NAMALWA (cell line): ENCODE measurements at places on chromosomes 5 and 9.

DNA sequence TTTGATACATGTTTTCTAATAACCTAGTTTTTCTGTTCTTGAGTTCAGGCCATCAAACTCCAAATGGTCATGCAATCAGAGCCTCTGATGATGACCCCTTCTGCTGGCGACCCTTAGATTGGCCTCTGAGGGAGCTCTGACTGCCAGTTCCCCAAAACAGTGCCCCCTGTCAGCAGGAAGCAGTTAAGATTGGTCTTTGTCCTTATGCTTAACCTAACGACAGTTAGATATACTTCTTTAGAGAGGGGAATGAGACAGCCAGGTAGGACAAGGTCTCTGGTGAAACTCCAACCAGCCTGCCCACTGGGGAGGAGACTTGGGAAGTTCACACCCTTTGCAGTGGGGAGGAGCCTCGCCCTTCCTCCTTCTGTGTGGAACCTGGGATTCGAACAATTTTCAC is 390.4 kb upstream of the KIF2A start:
- DNase-seq = no peak

DNA sequence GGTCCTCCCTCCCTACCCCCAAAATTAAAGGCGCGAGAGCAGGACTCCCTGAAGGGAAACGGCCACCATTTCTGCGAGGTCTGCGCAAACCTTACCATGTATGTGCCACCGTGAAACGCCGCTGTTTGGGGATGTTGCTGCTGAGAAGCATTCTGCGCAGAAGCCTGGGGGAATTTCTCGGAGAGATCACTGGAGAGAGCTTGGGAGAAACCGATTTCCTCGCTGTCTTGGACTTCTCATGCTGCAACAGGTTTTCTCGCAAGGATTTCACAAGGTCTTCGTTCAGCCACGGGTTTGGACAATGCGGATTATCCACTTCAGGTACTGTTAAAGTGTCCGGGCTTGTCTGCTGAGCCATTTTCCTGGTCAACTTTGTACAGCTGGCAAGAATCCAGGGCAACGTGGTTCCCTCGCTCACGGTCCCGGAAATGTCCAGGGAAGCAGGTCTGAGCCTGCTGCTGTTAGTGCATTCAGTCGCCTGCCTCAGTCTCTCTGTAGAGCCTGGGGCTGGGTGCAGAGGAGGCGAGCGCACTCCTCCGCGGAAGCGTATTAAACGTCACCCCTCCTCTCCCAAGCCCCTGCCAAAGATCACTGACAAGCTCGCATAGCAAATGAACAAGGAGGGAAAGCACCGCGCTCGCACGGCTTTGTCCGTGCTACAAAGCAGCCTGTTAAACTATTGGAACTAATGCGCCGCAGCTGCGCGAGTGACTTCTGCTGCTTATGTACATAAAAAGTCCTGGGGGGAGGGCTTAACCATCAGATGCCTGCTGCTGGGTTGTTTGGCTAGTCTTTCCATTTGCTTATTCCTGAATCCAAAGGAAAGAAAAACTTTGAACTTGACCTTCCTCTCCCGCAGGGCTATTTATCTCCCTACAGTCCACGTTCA is 125.1 kb downstream of the PDE4D start:
- peak; percentile 55 for DNase-seq

- no peak for DNase-seq
These were observed 37.6 kb upstream of the SETD9 start for GRCh38 chr5:56871777-56872176.

GRCh38 chr5:43288269-43288831 is 24.9 kb downstream of the HMGCS1 start:
- no peak for DNase-seq

- no peak for DNase-seq
These were observed 11.0 kb upstream of the FAM81B start for GRCh38 chr5:95380103-95380628.

DNA sequence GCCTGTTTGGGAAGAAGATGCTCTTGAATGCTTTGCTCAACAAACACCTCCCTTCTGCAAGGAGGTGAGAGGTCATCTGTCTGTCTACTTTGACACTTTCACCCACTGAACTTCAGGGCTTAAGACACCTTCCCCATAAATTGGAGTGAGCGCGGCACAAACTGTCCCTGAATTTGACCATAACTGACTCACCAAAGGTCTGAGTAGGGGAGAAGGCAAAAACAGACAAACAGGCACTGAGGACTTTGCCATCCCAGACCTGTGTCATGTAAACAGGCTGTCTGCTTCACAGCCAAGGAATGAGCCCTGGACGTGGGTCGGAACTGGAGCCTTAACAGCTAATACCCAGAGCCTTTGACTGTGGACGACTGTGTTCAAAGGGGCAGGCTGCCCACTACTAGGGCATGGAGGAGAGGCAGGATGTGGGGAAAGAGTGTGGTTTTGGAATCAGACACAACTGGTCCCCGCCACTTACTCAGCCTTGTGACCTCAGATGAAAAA is 320.9 kb upstream of the KLF4 start:
- no peak for DNase-seq

DNA sequence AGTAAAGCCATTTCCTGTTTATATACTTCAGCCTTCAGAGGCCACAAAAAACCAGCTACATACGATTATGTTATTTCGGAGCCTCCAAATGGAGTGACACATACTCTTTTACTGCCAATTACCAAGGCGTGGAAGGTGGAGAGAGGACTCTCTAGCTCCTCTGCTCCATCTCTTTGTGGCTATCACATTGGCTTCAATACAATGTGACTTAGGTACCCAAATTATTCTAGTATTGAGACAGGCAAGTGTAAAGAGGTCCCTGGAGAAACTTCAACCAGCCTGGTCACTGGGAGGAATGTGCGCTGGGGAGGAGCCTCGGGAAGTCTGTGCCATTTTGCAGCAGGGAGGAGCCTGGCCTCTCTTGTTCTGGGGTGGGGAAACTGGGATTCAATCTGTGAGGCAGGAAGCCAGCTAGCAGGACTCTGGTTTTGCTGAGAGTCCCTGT is 85.8 kb upstream of the TAS2R1 start:
- no peak for DNase-seq

- peak; percentile 51 for DNase-seq
These were observed 45.5 kb upstream of the KIF2A start for GRCh38 chr5:62260513-62260912.

- no peak for DNase-seq
These were observed 45.7 kb downstream of the SH3GL2 start for GRCh38 chr9:17624571-17624970.

DNA sequence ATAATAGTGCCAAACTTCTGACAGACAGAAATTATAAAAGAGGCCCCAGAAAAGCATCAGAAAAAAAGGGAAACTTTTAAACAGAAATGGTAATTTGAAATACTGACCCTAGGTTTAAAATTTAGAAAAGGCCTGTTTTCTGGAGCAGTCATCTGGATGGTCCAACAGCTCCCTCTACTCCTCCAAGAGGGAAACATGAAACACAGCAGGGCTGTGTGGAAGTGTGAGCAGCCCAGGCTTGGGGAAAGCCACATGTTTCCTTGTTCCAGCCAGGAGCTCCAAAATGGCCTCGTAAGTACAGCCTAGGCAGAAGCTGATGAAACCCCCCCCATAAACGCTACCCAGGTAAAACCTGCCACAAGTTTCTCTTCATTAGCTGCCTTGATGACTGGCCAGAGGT is 499.3 kb upstream of the ADAMTS16 start:
- DNase-seq = peak; percentile 42

DNA sequence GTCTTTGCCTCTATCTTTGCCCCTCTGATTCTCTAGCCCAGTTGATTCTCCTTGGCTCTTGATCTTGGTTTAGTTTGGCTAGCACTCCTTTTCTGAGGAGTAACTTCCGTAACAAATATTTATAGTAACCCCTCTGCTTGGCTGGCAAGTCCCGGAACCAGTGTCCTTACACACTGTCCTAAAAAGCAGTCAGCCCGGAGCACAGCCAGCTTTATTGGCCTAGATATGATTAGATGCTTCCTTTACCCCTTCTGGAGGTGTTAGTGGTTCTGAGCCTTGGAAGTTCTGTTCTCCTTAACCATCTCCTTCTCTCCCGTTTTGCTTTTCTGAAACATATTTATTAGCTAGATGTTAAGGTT is 17.0 kb upstream of the MSMP start:
- no peak for DNase-seq

DNA sequence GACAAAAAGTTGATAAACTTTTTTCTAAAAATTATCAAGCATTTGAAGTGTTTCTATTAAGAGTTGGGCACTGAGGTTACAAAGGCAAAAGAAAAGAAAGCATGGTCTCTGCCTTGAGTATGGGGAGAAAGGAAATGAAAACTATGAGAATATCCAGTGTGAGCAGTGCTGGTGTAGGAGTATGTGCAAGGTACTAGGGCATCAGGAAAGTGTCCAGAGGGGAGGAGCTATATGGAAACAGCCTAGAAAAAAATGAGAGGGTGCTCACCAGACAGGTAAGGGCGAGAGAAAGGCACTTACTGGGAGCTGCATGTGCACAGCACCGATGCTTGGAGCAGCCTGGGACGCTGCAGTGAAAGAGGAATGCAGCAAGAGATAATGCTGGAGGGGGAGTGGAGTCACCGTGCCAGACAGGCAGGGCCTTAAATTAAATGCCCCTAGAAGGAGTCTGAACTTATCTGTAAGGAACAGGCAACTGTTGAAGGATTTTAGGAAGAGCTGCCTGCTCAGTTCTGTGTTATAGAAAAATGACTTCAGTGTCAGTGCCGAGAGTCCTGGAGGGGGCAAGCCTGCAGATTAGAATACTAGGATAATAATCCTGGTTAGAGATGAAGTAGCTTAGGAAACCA is 14.0 kb downstream of the MCC start:
- no peak for DNase-seq

GRCh38 chr9:87865626-87866025 is 17.1 kb upstream of the SPATA31E1 start:
- DNase-seq = no peak

DNA sequence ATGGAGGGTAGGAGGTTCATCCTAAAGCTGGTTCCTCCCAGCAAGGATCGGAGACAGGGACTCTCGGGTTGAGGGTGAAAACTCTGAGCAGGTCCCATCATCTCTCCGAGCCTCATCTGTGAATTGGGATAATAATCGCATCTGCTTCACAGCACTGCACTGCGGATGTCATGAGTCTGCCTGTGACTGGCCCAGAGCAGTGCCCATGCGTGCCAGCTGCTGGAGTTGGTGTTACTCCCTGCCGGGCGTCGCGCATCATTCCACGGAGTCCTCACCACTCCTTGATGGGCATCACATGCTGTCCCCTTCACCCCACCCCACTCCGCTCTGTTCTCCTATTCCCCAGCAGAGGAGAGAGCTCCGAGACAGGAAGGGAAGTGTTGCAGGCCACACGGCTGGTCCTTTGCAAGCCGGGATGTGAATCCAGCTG is 35.1 kb upstream of the ORM1 start:
- no peak for DNase-seq

- no peak for DNase-seq
These were observed 115.2 kb upstream of the LHFPL2 start for GRCh38 chr5:78763659-78764189.

DNA sequence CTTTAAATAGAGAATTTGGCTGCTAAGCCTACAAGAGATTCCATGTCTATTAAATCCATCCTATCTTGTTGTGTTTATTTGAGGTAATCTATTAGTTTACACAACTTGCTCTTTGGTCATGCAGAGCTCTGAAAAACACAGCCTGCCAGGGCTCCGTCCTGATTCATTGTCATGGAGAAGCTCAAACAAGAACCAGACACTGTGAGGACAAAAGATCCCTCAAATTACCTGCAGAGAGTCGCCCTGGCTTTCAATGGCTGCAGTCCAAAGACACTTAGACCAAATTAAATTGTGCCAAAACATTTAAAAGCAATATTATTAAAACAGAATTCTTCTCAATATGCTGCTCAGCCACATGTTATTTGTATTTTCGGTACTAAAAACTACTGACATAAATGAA is 60.1 kb downstream of the CDH18 start:
- no peak for DNase-seq

DNA sequence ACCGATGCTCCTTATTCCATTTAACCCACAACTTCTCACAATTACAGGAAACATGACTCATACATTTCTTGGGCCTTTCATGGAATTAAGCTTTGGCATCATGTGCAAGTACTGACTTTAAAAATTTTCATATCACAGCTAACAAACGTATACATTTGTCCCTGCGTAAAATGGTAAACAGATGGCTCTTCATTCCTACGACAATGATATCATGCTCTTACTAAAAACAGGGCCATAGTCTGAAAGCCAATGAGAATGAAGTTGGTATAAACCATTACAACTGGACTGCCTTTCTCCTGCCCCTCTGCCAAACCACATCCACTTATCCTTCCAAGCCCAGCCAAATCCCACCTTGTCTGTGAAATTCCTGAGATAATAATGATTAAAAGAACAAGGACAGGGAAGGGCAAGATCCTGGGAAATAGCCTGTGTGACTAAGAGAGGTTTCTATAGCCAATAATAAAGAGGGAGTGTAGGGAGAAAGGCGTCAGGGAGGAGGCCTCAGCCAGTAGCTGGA is 44.9 kb upstream of the ZNF366 start:
- no peak for DNase-seq

DNA sequence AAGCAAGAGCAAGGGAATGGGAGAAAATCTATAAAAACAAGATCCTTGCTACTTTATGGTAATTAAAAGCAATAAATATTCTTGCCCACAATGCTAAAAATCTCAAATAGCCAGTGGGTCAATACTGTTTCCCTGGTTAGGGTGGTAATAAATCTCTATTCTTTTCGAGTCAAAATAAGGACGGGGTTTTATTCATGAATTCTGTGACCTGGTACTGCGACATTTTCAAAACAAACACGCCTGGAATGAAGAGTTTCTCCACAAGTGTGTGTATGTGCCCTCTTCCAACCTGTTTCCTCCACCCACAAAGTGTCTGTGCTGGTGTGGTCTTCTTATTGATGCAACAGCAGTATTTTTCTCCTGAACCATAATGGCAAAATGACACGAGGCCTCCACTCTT is 358.8 kb upstream of the BRINP1 start:
- no peak for DNase-seq

DNA sequence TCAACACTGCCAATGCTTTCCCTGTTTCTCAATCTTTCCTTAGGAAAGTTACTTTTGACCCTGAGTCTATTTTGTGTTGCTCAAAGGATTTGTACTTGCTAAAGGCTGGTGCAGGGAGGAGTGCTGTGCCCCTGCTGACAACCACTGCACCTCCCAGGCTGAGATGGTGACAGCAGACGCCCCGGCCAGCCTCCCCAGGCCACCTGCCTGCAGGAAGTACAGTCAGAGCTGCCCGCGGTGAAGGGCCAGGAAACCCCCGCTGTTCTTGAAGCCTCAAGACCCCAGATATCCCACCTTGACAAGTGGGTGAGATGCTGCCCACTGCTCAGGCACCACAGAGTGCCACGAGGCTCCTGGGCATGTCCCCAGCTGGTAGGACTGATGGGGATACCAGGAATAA is 44.2 kb upstream of the CKMT2 start:
- DNase-seq = no peak

GRCh38 chr5:66144834-66145390 is 812 bp downstream of the SREK1 start:
- no peak for DNase-seq
